ENCODE measurements at places on chromosomes 3 and 15.

- no peak for DNase-seq
Observed at GRCh38 chr3:150422907-150423306, 14.8 kb downstream of the TSC22D2 start.

GRCh38 chr3:130255442-130255841 is 90.0 kb upstream of the COL6A5 start:
- DNase-seq = no peak

DNA sequence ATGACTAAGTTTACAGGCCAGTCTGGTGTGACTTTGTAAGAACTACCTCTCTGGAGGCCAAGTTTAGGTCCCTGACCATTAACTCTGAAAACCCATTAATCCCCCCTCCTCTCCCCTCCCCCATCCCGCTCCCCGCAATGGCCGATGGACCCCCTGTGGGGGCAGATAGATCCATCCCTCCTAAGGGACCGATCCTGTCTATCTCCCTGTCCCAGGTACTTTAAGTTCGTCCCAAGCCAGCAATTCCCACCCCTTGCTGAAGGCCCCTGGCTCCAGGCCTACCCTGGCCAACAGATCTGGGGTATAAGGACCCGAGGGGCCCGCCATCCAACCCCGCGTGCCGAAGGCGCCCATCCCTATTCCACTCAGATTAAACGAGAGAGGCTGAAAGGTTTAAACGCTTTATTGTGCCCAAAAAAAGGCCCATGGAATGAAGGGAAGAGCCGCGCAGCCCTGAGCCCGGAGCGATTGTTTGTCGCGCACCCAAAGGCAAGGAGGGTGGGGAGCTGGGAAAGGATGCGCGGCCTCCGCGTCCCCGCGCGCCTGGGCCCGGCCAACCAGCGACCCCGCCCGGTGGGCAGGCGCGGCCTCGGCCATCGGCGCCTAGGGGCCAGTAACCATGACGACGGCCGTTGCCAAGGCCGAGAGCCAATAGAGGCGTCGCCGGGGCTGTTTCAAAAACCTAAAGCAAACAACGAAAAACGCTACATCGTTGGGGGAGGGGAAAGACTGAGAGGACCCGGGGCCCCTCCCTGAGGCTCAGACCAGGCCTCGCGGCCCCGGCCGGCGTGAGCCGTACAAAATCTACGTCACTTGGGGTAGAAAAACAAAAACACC is 35.9 kb downstream of the HMCES start:
- peak; percentile 68 for DNase-seq

DNA sequence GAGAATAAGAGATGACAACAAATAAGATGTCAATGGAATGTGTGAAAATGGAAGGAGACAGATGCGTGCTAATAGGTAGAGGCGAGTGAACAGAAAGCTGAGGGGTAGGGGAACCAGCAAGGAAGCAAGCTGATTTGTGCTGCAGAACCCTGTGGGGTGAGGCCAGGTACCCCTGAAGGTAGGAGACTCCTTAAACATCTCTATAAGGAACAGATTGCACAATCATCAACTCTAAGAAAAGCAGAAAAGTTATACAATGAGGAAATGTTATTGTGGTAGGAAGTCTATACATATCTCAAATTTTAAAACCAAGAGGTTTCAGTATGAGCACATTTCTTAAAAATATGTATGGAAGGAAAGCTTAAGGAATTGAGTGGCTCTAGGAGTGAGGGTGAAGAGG is 315.0 kb upstream of the TPM1 start:
- no peak for DNase-seq

DNA sequence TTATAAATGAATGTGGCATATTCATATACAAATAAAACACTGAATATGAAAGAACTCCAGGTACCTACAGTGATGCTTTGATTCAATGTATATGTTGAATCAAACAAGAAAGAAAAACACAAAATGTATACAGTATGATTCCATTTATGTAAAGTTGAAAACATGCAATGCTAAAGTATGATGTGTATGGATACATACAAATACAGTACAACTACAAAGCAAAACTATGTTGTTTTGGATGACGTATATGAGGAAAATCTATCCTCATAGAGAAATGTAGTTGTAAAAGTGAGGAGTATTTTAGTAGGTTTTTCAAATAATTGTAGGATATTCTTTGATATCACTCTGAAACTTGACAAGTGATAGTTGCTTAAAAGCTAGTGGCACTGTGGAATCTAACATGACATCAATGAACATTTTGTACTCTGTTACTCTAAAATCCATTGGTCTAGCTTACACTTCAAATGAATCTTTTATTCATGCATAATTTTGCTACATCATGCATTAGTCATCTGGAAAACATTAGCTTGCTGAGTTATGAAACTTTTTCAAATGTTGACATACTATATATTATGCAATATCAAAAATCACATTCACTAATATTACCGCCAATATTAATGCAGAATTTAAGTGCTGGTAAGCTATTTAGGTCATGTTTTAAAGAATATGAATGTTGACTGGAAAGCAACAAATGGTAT is 278.1 kb upstream of the CHRNA7 start:
- DNase-seq = no peak

- no peak for DNase-seq
Observed at GRCh38 chr15:85427286-85428028, 47.1 kb downstream of the AKAP13 start.

- DNase-seq = no peak
Observed at GRCh38 chr3:197458179-197458707, 97.5 kb downstream of the BDH1 start.

DNA sequence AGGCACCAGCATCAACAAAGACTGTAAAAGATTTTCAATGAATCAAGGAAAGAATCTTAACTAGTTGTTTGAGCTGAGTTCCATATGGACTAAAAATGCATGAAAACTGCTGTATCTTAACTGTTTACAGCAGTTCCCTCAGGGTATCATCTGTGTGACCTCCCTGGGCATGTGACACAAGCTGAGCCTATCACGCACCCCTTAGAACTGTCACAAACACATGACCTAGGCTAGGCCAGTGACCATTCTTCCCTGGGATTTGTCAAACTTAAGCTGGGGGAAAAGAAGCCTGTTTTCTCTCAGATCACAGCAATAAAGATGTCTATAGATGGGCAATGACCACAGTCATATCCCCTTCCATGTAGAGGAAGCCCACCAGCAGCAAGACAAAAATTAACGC is 35.7 kb downstream of the IGF2BP2 start:
- no peak for DNase-seq

DNA sequence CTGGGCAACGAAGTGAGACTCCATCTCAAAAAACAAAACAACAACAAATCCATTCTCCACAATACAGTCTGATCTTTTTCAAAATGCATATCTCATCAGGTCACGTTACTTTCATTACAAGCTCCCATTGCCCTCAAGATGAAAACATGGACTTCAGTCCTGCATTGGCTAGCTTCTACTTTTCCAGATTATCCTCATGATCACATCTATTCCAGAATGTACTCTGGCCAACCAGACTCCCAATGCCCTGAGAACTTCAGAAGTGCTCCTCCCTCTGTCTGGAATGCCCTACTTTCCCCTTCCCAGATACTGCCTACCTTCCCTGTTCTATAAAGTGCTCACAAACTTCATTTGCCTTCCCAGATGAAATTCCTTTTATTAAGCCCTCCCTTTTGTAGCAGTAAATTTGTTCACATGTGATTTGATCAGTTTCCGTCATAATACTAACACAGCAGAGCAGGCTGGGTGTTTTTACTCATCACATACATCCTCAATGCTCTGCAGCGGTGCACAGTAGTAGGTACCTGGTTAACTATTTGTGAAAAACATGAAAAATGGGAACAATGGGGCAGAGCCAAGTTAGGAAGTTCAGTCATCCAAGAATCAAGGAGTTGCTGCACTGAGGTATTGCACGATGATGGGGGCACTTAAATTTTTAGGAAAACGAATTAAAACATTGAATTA is 5.3 kb downstream of the RPL22L1 start:
- no peak for DNase-seq

DNA sequence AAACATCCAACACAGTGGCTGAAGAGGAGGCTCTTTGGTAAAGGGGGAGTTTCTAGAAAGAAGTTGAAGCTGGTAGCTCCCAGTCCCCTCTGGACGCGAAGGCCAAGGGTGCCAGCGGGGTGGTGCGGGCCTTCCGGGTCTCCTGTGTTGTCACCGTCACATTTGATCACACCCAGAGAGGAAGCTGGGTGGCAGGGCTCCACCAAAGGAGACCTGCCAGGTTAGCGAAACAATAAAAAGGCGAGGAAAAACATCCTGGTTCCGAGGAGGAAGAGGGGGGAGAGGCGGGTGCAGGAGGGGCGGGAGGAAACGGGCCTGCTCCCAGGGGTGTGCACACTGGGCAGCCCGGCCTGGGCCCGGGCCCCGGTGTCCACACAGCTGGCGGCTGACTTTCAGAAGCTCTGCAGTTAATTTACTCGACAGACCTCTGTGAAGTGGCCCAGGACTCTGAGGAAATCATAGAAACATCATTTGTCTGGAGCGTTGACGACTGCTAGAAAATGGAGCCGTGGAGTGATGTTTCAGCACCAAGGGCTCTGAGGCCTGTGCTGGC is 12.1 kb downstream of the HEG1 start:
- peak; percentile 41 for DNase-seq

DNA sequence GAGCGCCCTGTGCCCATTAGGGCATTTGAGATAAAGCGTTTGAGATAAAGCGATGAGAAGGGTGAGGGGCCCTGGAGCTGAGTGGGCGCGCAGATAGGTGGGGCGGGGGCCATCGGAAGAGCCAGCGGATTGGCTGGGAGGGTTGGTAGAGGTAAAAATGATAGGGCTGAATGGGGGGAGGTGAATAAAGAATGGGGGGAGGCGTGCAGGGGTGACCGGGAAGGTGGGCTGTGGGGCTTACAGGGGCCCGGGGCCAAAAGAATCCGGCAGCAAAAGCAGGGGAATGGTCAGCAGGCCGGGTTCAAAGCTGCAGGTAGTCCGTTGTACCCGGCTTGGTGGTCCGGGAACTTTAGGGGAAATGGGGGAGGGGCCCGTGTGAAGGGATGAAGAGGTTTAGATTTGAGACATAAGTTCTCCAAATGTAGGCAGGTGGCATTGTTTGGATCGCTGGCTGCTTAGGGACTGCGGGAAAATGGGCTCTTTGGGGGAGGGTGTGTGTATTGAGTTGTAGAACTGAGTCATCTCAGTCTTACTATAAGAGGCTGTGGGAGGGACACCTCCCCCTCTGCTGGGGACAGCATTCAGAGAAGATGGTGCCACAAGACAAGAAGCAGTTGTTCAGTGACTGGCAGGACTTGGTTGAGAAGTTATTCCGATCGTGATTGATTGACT is 610 bp downstream of the ARID3B start:
- no peak for DNase-seq

GRCh38 chr3:1330107-1330506 is 237.3 kb downstream of the CNTN6 start:
- DNase-seq = no peak

DNA sequence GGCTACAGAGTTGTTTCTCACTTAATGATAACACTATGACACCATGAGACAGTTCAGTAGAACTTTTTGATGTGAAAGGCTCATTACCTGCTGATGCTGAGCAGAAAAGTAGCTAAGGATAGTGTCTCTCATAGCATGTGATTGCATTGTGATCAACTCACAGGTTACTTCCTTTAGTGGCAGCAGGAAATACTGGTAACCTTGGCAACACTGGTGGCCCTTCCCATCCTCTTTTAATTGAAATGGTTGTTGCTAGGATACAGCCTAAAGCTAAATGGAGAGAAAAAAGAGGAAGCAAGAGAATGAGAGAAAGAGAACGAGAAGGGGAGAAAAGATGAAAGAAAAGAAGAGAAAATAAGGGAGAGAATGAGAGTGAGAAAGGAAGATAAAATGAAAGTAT is 204.7 kb upstream of the GAP43 start:
- DNase-seq = no peak

DNA sequence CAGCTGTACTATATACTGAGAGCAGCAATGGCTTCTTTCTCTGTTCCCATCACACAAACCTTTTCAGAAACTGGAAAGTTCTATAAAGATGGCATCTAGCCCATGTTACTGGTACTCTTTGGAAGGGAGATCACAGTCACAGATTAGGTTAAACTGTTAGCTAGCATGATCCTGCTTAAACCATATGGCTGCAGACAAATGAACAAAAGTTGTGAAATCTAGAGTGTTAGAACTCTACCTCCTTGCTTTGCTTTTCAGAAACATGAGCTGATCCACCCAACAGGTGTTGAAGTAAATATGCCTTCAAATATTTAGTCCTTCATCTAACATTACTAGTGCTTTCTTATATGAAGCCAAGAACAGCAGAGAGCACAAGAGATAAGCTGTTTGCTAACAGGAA is 102.6 kb downstream of the SNRK start:
- no peak for DNase-seq

DNA sequence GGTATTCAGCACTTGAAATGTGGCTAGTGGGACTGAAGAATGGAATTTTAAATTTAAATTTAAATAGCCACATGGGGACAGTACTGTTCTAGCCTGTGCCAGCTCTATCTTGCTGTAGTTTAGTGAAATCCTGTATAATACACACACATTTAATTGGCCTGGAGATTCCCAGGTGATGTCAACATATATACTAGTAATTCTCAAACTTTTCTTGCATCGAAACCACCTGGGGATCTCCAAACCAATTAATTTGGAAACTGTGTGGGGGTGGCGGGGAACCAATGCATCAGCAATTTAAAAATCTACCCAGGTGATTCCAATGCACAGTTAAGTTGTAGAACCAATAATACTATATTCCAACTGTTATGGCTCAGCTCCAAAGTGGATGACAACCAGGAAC is 228.9 kb upstream of the MRPL3 start:
- no peak for DNase-seq

DNA sequence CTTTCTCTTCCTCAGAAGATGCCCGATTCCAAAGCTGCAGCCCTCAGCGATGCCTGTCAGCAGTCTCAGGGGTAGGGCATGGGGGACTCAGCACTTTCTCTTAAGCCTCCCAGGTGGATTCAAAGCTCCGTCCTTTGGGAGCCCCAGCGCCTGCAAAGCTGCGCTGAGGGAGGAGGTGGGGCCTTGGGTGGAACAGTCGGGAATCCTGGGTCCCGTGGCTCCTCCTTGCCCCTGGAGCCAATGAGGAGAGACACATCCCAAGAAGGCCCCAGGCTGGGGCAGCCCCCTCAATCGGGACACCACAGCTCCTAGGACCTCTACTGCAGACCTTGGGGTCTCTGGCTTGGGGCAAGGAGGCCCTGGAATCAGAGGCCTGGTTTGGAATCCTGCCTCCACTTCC is 227.5 kb upstream of the IGF1R start:
- DNase-seq = no peak

DNA sequence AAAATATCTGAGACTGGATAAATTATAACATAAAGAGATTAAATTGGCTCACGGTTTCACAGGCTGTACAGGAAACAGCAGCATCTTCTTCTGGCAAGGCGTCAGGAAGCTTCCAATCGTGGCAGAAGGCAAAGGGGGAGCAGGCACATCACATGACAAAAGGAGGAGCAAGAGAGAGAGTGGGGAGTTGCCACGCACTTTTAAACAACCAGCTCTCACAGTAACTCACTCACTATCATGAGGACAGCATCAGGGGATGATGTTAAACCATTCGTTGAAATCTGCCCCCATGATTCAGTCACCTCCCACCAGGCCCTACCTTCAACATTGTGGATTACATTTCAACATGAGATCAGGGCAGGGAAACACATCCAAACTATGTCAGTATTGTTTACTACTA is 114.5 kb upstream of the SPATA16 start:
- no peak for DNase-seq

All from LNCaP clone FGC (cell line).